Trophoblast cell (in vitro differentiated cells and primary cell): ENCODE measurements at places on chromosomes 2 and 18.

DNA sequence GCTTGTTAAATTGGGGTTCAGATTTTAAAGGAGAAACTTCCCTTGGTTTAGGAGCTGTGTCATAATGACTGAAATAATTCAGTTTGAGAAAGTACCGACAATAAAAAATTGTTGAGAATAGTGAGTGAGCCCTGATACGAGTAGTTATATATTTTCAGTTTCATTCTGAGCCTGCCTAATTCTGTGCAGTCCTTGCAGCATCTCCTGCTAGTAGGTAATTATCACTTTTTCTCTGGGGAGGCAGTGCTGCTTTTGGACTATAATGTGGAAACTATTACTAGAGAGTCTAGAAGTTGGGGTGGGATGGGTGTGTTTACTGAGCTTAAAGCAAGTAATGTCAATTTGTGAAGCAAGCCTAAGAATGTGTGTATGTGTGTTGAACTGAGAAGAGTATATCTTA, 21.7 kb downstream of the ZNF638 start:
- no peaks in the 10 kb centered on the region for H3K27me3 ChIP-seq
- H3K36me3 ChIP-seq, result peaks cover 22% of the 10 kb centered on the region
- no peak overlapping the region for H3K4me3 ChIP-seq
- no peak for DNase-seq

GRCh38 chr2:225070811-225071210, 28.5 kb upstream of the DOCK10 start:
- H3K27me3 ChIP-seq, result no peaks in the 10 kb centered on the region
- no peaks in the 10 kb centered on the region for H3K4me1 ChIP-seq
- no peak overlapping the region for H3K4me3 ChIP-seq
- H3K27ac ChIP-seq, result no peak overlapping the region
- DNase-seq, result no peak

DNA sequence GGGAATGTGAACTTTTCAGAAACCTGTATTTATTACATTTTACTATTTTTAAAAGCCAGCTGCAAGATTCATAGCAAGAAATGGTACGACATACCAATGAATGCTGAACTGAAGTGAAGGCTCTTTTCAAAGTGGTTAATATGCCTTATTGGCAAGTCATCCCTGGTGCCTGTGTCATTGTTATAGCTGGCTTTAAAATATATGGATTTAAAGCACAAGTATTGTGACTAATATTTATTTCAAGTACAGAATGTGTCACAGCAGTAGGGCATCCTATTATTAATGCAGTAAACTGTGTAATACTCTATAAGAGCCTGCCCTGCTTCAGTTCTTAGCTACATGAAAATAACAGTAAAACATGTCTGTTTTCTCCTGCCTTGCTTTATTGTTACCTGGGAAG, 10.8 kb downstream of the TSHZ1 start:
- no peaks in the 10 kb centered on the region for H3K4me1 ChIP-seq
- H3K36me3 ChIP-seq, result no peaks in the 10 kb centered on the region
- no peaks in the 10 kb centered on the region for H3K27me3 ChIP-seq

GRCh38 chr2:1665761-1666505, 78.4 kb downstream of the PXDN start:
- no peaks in the 10 kb centered on the region for H3K27me3 ChIP-seq
- no peak for DNase-seq
- peaks cover 47% of the 10 kb centered on the region for H3K36me3 ChIP-seq
- H3K27ac ChIP-seq, result no peak overlapping the region

DNA sequence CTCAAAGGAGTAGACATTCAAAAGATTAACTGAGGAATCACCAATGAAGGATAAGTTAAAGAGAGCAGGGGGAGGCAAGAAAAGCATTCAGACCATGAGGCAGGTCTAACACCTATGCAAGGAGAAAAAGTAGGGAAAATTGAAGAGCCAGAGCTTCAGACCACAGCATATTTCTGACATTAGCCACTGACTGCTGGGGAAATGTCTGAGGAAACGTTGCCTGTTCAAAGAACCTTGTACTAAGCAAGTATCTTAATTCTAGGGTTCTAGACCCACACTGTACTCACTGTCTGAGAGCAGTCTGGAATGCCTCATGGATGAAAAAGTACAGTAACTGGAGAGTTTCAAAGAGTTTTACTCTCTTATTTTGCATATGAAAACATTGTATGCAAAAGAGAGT, 39.5 kb upstream of the TFPI start:
- no peak for DNase-seq
- H3K27ac ChIP-seq, result no peak overlapping the region
- no peaks in the 10 kb centered on the region for H3K27me3 ChIP-seq
- no peak overlapping the region for H3K4me3 ChIP-seq
- H3K36me3 ChIP-seq, result no peaks in the 10 kb centered on the region

DNA sequence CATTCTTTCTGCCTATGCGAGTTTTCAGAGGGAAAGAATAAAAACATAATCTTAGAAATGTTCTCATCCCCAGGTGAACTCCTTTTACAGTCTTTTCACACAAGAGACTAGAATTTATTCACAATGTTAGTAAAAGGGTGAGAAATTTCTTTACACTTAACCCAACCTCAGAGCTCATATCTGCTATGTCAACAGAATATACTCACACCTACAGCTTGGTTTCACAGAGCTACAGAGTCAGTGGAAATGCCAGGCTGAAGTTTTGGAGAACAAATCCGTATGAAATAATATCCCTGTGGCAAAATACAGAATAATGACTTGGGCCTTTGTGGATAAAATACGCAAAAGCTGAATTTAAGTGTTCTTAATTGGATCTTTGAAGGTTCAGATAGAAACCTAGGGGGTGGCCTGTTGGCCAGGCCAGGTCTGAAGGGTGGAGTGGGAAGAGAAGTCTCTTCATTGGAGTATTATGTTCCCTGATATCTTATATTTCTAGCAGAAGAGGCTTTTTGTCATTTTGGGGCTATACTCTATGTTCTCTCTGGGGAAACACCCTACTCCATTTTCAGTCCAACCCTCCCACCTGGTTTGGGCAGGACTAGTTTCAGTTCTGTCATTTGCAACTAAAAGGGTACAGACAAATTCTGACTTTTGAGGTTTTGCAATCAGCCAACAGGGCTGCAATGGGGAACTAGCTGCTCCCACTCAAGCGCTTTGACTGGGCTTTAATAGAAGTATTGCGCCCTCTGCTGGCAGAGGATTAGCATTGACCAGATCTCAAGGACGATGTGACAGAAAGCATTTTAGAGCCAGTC, 25.7 kb downstream of the FBXO48 start:
- H3K4me1 ChIP-seq, result no peaks in the 10 kb centered on the region
- no peaks in the 10 kb centered on the region for H3K27me3 ChIP-seq

DNA sequence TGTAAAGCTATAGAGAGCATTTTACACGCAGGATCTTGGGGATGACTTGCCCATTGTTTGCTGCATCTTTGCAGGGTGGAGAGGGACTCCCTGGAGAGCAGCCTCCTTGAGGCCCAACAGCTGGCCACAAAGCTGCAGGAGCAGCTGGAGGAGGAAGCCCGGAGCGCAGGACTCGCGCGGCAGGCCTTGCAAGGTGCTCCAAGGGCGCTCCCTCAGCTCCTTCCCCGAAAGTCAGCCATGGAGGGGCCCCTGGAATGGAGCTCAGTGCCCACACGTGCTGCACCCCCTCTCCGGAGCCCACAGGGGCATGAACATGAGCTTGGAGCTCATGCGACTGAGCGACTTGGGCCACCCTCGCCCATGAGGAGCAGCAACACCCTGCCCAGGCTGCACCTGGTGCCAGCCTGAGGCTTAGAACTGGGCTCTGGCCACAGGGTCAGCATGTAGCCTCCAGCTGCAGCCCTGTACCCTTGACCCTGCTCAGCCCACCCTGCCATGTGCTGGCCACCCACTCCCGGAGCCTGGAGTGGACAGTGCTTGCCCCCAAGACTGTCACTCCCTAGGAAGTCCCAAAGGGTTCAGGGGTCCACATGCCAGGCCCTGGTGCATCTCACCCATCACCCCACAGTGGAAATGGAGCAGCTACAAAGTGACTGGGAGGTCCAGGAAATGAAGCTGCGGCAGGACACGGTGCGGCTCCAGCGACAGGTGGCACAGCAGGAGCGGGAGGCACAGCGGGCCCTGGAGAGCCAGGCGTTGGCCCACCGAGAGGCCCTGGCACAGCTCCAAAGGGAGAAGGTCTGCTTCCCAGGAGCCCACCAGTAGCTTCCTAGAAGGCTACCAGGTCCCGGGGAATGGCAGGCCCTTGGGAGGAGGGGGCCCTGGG, 43.0 kb downstream of the CROCC2 start:
- no peaks in the 10 kb centered on the region for H3K36me3 ChIP-seq
- no peaks in the 10 kb centered on the region for H3K27me3 ChIP-seq
- H3K4me1 ChIP-seq, result no peaks in the 10 kb centered on the region
- DNase-seq, result no peak

DNA sequence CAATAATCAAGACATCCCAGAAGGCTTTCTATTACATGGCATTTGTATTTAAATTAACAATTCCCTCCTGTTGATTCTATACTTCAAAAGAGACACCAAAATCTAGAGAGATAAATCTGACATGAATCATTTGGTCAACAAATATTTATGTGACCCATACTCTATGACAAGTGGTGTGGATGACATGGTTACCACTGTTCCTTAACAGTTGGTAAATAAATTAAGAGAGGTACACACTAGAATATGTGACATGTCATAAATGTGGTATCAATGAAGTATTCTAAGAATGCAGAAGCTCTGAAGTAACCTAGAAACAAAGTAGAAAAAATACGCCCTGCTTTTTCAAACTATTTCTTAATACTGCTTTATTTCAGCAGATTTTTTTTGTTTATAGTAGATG, 255.4 kb downstream of the EXOC6B start:
- DNase-seq, result no peak
- H3K4me1 ChIP-seq, result no peaks in the 10 kb centered on the region
- H3K27ac ChIP-seq, result no peak overlapping the region
- no peaks in the 10 kb centered on the region for H3K27me3 ChIP-seq
- no peaks in the 10 kb centered on the region for H3K36me3 ChIP-seq

GRCh38 chr2:180291060-180291459, 284.0 kb upstream of the CWC22 start:
- no peaks in the 10 kb centered on the region for H3K27me3 ChIP-seq
- no peaks in the 10 kb centered on the region for H3K36me3 ChIP-seq

GRCh38 chr2:166376488-166376828, 714 bp upstream of the SCN9A start:
- H3K4me1 ChIP-seq, result no peaks in the 10 kb centered on the region
- no peak overlapping the region for H3K4me3 ChIP-seq
- no peak for DNase-seq
- H3K36me3 ChIP-seq, result no peaks in the 10 kb centered on the region
- no peaks in the 10 kb centered on the region for H3K27me3 ChIP-seq

- peak; percentile 44 for DNase-seq
- H3K4me3 ChIP-seq, result no peak overlapping the region
- H3K27me3 ChIP-seq, result no peaks in the 10 kb centered on the region
- no peak overlapping the region for H3K27ac ChIP-seq
Measured at GRCh38 chr2:38937548-38937947, 47.9 kb downstream of the ARHGEF33 start.

- H3K4me1 ChIP-seq, result peaks cover 18% of the 10 kb centered on the region
- peak; percentile 90 for DNase-seq
- H3K4me3 ChIP-seq, result no peak overlapping the region
- H3K27me3 ChIP-seq, result no peaks in the 10 kb centered on the region
Measured at GRCh38 chr18:48954886-48955819, 4.4 kb upstream of the SMAD7 start.

DNA sequence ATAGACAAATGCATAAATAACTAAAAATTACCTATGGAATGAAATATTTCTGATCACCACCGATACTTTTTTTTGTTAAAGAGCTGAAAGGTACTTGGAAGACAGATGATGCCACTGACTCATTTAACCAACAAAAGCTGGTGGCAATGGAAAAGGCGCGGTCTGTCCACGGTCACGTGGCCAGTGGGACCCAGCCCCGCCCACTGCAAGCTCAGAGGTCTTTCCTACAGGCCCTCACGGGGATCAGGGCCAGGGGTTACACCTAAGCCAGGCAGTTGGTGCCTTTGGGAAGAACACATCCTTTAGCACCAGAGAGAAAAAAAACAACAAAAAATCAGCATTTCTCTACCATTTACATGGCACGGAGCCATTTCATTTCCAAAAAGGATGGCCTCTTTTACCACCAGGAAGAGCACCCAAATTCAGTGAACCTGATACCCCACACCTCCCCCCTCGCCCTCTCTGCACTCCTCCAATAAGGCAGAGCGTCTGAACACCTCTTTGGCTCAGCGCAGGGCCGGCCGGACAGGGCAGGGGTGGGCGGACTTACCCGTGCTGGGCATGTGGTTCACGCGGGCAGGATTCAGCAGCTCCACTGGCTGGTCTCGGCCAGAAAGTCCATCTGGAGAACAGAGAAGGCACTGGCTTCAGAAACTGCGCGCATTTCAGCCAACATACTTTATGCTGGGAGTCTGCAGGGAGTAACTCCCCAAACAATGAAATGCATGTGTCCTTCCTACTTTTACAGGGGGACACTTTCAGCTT, 164.6 kb downstream of the HDAC4 start:
- H3K27ac ChIP-seq, result no peak overlapping the region
- H3K36me3 ChIP-seq, result no peaks in the 10 kb centered on the region
- H3K4me1 ChIP-seq, result no peaks in the 10 kb centered on the region

- H3K27me3 ChIP-seq, result no peaks in the 10 kb centered on the region
- no peaks in the 10 kb centered on the region for H3K36me3 ChIP-seq
- H3K4me3 ChIP-seq, result no peak overlapping the region
Measured at GRCh38 chr2:25331686-25332365, 9.9 kb downstream of the DNMT3A start.

GRCh38 chr2:124046332-124046731, 21.2 kb downstream of the CNTNAP5 start:
- H3K4me3 ChIP-seq, result no peak overlapping the region
- no peaks in the 10 kb centered on the region for H3K27me3 ChIP-seq
- no peaks in the 10 kb centered on the region for H3K36me3 ChIP-seq
- no peak overlapping the region for H3K27ac ChIP-seq

DNA sequence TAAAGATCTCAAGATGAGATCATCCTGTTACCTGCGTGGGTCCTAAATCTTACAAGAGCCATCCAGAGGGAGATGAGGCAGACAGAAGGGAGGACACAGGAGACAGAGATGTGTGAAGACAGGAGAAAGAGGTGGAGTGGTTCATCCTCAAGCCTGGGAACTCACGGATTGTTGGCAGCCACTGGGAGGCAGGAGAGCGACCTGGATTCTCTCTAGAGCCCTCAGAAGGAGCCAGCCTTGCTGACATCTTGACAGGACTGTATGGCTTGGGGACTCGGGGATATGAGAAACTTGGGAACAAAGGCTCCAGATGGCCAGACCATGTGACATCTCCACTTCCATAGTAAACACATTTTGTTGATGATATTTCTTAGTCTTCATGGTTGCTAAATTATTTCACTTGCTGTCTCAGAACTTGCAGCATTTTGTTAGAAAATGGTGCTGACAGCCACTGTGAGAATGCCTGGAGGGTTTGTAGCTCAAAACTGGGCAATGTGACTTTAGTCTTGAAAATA, 57.8 kb upstream of the MC2R start:
- H3K27ac ChIP-seq, result no peak overlapping the region
- H3K4me1 ChIP-seq, result no peaks in the 10 kb centered on the region
- H3K36me3 ChIP-seq, result no peaks in the 10 kb centered on the region
- DNase-seq, result no peak
